ENCODE measurements at places on chromosomes 1 and 21.

DNA sequence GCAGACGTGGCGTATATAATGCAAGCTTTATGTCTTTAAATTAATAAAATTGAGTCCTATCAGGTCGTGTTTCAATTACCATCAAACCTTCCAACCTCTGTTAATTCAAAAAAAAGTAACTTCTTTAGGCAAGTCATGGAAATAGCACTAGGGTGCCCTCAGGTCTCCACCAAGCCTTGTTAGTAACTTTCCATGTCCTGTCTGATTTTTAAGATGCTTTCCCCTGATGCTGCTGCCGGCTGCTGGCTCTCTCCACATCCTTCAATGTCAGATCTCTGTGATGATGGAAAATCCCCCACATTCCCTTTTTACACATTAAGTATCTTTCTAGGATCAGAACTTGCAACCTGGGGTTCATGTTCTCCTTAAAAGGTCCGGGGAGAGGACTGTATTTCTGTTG is 3.0 kb downstream of the ERG start:
- no peak for DNase-seq

GRCh38 chr1:172719066-172719627 is 60.2 kb downstream of the FASLG start:
- no peak for DNase-seq

DNA sequence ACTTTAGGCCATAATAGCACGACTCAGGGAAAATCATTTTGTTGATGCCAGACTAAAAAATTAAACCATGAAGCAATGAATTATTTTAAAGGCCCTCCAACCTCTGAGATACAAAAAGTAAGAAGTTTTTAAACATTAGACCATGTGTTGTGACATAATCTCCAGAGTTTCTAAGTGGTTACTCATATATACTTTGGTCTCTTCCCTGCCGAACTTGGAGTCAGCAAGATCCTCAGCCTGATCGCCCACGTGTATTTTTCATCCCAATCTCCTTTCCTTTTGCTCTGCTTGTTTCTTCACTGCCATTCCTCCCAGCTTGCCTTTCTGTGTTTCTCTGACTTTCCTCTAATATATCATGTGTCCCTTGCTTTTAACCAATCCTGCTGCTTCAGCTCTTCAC is 3.8 kb downstream of the ARV1 start:
- no peak for DNase-seq

DNA sequence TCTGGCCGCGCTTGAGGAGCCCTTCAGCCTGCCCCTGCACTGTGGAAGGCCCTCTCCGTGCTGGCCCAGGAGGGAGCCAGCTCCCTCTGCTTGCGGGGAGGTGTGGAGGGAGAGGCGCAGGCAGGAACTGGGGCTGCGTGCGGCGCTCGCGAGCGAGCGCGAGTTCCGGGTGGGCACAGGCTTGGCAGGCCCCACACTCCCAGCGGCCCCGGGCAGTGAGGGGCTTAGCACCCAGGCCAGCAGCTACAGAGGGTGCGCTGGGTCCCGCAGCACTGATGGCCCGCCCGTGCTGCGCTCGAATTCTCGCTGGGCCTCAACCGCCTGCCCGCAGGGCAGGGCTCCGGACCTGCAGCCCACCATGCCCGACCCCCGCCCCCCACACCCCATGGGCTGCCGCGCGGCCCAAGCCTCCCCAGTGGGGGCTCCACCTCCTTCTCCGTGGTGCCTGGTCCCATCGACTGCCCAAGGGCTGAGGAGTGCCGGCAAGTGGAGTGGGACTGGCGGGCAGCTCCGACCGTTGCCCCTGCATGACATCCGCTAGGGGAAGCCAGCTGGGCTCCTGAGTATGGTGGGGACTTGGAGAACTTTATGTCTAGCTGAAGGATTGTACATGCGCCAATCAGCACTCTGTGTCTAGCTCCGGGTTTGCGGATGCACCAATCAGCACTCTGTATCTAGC is 46.0 kb downstream of the COL24A1 start:
- DNase-seq = no peak

GRCh38 chr1:218247339-218247738 is 37.8 kb upstream of the RRP15 start:
- DNase-seq = no peak

DNA sequence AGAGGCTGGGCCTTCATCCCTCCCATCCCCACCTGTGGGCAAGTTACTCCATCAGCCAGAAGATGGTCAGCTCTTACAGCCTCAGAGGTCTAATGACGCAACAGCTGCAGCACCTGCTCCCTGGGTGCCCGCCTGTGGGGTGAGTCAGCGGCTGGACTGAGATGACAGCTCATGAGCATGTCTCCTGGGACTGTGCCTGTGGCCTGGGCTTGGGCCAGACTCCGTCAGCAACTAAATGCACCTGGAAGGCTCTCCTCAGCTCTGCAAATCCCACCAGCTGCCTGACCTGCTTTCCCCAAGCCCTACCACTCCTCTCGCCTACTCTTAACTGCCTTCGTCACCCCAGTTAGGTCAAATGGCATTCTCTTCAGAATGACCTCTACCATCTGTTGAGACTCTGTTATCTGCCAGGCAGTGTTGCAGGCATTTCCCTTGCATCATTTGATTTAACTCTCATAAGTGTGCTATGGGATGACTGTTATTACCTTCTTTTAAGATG is 47.7 kb downstream of the ETS2 start:
- no peak for DNase-seq

- no peak for DNase-seq
Measured at GRCh38 chr1:100573960-100574359, 36.0 kb downstream of the GPR88 start.

GRCh38 chr1:3547055-3548005 is 64.0 kb downstream of the MEGF6 start:
- DNase-seq = no peak
